ENCODE measurements at places on chromosomes 3 and 15.
A peak's percentile ranks its signal among the peaks of the same experiment; 100 is the strongest.

- DNase-seq = no peak
These were observed 70.3 kb downstream of the RORA start for GRCh38 chr15:61158504-61159407.

DNA sequence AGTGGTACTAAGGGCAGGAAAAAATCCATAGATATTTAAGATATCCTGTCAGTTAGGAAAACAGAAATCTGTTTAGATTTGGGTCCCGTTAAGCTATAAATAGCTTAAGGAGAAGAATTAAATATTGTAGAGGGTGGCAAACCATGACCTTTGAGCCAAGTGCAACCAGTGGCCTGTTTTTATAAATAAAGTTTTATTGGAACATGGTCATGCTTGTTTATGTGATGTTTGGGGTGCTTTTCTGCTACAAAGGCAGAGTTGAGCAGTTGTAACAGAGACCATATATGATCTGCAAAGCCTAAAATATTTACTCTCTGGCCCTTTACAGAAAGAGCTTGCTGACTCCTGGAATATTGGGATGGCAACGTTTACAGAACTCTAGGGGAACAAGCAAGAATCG is 66.3 kb downstream of the SQOR start:
- no peak for DNase-seq

- DNase-seq = no peak
These were observed 47.4 kb downstream of the SLC15A2 start for GRCh38 chr3:121941592-121941991.

DNA sequence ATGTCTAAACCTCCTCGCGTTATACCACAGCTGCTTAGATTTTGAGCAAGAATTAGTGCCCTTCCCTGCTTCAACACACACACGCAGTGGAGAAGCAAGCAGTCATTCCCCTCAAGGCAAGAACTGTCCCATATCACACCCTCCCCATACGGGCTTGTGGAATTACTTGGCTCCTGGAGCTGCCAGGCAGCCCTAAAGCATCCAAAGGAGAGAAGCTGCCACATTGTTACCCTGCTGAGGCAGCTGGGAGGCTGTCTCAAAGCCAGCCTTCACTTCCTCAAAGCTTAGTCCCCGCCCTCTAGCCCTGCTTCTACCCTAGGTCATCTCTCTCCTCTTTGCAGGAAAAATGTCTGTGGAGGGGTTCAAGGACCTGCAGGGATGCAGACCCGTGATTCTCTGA is 153.4 kb downstream of the RORA start:
- peak; percentile 28 for DNase-seq

DNA sequence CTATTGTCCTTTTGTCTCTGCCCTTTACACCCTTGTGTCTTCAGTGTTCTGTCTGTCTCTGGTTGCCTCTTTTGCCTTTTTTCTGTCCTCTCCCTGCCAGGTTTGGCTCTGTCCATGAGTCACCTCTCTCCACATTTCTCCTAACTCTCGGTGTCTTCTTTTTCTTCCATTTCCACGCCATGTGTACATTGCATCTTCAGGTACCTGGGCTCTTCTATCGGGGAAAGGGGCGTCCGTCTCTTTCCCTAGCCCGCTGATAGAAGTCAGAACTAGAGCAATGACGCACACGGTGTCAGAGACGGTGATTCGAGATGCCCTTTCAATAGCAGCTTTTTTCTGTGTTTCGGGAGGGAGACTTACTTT is 641 bp downstream of the OPA1 start:
- DNase-seq = peak; percentile 49

GRCh38 chr3:126512026-126512425 is 5.5 kb downstream of the UROC1 start:
- no peak for DNase-seq

DNA sequence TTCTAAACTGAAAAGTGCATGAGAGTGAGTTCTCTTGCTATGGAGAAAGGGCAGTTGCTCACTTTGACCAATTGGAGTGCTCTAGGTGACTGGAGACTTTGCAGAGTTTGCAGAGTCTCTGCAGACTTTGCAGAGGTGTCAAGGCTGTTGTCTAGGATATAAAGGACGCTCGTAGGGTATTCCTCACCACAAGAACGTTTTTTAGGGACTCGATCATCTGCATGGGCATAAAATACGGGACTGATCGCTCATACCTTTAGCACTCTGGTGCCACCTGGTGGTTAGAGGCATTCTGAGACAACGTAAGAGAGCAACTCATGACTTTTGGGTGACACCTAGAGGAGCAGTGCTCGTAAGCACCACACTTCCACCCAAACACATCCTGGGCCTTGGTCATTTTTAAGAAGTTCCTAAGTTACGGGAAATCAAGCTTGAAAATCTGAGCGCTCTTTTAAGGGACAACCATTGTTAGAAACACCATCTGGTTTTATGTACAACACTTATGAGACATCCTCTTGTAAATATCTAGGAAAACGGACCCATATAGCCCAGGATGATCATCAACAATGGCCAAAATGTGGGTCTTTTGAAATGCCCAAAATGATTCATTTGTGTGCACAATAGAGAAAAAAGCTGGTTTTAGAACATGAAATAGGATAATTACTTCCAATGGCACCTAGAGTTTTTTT is 51.6 kb upstream of the XCR1 start:
- peak; percentile 97 for DNase-seq

DNA sequence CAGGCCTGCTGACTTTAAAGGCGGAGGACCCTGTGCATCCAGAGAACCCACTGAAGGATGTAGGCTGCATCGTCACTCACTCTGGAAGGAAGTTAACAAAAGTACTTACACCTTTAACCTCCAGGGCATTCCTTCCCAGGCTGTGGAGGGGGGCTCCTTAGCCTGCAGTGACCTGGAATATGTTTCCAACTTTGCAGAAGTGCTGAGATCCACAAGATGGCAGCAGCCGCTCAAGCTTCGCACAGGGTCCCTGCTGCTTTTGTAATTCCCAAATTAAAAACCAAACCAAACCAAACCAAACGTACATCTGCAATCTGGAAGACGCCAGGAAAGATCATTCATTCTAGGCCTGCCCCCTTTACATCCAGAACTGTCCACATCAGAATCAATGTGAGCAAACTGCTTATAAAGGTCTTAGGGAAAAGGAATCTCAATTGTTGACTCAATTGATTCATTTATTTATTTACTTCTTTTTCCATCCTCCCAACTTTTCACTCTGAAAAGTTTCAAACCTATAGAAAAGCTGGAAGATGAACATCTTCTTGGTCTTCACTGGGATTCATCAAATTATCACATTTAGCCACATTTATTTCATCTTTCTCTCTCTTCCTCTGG is 70.5 kb upstream of the KLHL25 start:
- peak; percentile 91 for DNase-seq

DNA sequence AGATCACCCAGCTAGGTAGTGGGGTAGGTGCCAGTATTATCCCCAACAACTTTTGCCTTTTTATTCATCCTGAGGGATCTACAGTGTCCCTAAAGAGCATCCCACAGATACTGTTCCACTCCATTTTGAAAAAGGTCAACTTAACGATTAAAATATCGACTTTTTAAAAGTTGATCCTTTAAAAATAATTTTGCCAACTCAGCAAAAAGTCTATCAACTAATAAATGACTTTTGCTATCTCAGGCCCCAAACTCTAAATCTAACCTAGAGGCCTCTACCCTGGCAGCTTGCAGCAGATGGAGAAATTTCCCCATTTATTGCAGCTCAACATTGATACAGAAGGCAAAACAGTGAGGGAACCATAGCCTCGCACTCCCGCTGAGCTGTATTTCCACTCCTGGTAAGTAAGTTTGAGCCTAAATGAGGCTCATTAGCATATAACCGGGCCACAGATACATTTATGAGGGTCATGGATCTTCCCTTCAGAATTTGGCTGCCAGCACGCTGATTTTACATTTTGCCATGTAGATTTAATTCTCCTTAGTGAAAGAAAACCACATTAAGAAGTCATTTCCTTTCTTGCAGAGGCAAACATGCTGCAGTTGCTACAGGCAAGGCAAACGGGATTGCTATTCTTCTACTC is 704.1 kb upstream of the CFAP20DC start:
- DNase-seq = no peak

DNA sequence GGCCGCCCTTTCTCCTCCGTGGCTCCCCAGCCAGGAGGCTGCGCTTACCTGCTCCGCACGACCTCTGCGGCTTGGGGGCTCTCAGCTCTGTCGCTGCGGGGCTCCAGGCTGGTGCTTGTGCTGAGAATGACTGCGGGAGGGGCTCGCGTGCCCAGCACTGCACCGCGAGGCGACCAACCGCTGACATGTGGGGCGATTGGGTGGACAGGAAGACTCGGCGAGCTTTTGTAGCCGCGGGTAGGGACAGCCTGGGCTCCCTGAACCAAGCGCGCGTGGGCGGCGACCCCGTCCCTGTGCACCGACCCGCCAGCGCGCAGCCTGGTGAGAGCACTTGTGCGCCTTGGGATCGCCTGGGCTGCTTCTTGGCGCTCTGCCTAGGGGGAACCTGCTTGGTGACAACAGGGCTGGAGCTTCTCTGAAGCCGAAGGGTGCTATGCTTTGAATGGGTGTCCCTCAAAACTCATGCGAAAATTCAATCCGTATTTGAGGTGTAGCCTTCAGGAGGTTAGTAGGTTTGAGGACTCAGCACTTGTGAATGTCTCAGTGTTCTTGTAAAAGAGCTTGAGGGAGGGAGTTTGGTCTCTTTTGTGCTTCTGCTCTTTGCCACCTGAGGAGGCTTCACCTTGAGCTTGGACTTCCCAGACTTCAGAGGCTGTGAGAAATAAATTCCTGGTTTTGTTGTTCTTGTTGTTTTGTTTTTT is 50.4 kb downstream of the IL12A start:
- DNase-seq = peak; percentile 51

DNA sequence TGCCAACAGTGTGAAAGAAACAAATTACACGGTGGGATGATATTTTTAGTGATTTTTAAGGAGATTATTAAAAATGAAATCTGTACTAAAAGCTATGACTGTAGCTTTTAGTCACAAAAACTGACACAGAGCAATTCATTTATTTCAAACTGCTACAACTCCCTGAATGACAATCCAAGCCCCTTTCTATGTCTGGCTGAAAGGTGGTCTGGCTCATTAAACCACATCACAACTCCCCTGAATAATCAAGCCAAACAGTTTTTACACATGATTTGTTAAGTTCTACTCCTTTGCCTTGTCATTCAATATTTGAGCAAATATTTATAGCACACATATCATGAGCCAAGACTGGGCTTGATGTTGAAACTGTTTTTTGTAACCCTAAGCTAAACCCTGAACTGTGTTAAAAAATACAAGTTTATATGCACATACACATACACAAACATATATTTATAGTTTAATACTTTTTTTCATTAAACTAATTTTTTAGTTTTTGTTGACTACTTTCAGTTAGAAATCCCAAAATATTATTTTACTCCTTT is 125.5 kb downstream of the RBMS3 start:
- DNase-seq = no peak

- DNase-seq = no peak
These were observed 97.8 kb upstream of the ROBO2 start for GRCh38 chr3:76942101-76942500.

DNA sequence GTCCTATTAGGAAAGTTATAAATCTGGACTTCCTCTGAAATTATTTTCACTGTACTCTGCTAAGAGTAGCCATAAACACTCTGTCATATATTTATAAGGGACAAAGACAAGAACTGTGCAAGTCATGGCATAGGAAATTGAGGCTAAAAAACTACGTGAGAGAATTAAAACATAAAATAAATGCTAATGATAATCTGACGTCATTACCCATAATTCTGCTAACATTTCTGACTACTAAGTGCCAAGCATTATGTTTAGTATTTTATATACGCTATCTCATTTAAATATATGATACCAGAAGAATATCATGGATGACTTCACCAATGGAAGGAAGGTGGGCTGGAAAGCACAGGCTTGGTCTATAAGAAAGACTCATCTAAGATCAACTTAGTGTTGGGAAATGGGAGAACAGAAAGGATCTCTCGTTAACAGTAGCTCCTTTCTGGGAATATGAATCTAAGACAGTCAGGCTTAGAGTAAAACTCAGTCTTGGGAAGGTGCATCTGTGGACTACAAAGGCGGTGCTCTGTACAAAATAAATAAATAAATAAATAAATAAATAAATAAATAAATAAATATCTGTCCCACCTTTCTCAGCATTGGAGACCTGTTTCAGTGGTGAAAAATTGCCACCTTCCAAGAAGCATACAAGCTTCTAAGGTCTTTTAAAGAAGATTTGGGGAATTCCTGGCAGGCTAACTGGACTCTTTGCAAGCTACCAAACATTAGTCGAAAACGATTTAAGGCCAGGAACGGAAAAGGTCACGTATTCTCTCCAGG is 267.4 kb downstream of the CGGBP1 start:
- DNase-seq = no peak

- no peak for DNase-seq
These were observed 377.3 kb downstream of the LPP start for GRCh38 chr3:188531210-188531609.

DNA sequence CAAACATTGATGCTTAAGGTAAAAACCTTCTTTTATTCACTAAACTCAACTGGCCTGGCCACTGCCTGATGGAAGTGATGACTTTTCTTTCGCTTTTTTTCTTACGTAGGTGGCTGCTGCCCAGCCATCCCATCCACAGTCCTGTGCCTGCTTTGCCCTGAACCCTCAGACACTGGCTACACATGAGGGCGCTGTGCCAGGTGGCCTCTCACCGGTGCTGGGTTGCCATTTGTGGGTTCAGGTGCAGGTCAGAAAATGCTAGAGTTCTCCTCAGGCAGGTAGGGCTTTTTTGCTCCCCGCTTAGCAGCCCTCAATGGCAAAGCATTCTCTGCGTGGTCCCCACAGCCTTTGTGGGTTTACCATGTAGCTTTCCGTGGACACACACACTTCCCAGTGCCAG is 88.3 kb upstream of the PRR23E start:
- no peak for DNase-seq

GRCh38 chr3:169510693-169511010 is 152.9 kb downstream of the MECOM start:
- DNase-seq = no peak

Data from neural progenitor cell (in vitro differentiated cells).